ENCODE measurements at places on chromosomes 13 and 19.

- DNase-seq, result no peak
Observed at GRCh38 chr19:18013210-18014111, 5.5 kb downstream of the ARRDC2 start.

- peak; percentile 46 for DNase-seq
Observed at GRCh38 chr13:97653443-97654140, 219.6 kb downstream of the RAP2A start.

DNA sequence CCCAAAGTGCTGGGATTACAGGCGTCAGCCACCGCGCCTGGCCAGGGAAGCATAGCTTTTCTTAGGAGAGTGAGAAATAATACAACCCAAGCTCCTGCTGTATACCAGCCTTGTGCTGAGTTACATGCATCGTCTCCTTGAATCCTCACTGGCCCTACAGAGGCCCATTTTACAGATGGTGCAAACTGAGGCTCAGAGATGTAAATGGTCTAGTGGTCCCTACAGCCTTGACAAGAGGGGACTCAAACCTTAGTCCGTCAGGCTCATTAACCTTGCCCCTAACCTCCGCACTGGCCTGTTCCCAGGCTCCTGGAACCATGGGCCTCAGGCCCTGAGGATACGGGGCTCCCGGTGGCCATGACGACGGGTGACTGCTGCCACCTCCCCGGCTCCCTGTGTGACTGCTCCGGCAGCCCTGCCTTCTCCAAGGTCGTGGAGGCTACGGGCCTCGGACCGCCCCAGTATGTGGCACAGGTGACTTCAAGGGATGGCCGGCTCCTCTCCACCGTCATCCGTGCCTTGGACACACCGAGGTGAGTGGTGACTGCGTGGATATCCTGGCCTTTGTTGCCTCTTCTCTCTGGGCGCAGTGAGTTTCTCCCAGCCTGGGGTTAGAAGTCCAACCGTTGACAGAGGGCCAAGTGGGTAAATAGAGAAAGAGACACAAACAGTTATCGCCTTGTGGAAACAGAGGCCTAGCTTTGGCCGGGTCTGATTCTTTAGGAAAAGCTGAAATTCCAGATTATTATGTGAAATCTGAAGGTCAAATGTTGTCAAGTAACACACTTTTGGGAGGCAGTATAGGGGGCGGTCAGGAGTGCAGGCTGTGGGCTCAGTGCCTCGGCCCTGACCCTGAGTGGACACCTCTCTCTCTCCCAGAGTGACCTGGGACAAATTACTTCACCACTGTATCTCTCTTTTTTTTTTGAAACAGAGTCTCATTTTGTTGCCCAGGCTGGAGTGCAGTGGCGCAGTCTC lies 8.7 kb downstream of the MARCHF2 start:
- no peak for DNase-seq

DNA sequence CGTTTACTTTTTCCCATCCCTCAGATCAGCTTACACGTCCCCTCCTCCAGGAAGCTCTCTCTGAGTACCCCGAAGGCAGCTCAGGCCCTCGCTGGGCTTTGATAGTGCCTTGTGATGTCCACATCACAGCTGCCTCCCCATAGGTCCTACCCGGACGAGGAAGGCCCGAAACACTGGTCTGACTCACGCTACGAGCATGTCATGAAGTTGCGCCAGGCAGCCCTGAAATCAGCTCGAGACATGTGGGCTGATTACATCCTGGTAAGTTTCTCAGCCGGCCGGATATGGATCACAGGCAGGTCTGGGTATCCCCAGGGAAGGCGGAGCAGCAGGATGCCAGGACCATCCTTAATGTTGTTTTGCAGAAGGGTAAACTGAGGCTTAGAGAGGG lies 4.8 kb downstream of the COLGALT1 start:
- DNase-seq, result peak; percentile 93

DNA sequence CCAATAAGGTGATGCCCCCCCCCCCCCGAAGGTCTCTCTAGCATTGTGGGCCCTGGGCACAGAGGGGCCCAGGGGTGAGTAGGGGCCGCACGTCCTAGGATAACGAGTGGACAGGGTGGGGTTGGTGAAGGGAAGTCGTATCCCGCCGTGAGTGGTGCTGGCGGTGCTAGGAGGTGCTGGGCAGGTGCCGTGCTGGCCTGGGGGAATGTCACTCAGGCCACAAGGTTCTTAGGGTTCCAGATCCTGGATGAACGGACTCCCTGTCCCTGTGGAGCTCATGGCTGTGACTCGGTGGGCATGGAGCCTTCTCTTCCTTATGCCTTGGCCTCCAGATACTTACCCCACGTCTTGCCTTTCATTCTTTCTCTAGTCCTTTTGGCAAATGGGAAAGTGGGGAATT lies 157.4 kb upstream of the SOX1 start:
- DNase-seq, result no peak

DNA sequence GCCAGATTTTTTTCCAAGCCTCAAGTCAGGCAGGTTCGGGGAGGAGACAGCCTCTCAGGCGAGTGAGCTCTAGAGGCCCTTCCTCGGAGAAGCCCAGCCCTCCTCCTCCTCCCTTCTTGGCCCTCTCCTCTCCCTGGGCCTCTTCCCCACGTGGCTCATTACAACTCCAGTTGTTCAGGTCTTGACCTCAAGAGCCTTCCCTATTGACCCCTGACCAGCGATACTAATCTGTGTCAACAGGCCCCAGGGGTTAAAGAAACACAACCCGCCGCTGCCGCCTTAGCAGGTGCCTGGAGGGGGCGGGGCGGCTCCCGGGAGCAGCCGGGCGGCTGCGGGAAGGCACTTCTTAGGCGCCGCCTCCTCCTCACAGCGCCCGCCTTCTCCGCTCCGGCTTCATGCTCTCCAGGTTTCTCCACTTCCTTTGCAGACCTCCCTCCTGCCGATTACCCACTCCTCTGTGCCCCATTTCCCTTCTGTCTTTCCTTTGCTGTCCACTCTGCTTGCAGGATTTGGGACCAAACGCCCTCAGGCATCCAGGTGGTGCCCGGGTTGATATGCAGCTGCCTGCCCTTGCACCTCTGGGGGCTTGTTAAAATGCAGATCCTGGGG lies 51.0 kb downstream of the LYL1 start:
- DNase-seq, result peak; percentile 24

GRCh38 chr13:79989217-79989661 lies 351.7 kb downstream of the SPRY2 start:
- peak; percentile 56 for DNase-seq

DNA sequence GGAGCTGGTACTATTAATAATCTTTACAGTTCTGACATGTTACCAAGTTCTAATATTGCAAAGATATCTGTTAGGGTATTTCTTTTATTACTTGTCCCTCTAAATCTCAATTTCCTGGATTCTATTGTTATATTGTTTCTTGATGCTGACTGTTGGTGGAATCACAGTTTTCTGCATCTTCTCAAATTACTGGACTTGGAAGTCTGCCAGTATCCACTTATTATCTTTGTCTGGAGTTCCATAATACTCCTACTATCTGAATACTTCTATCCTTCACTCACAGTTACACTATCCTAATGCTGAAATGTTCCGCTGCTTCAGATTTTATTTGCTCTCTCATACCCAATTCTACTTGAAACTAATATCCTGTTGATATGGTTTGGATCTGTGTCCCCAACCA lies 1985.7 kb upstream of the PRR20A start:
- DNase-seq, result no peak

- DNase-seq, result no peak
Observed at GRCh38 chr19:6424195-6424938, at the start of gene KHSRP. TSS of gene KHSRP (minus strand) at chr19:6424811. CDS start at chr19:6424701, 110 bp downstream.

DNA sequence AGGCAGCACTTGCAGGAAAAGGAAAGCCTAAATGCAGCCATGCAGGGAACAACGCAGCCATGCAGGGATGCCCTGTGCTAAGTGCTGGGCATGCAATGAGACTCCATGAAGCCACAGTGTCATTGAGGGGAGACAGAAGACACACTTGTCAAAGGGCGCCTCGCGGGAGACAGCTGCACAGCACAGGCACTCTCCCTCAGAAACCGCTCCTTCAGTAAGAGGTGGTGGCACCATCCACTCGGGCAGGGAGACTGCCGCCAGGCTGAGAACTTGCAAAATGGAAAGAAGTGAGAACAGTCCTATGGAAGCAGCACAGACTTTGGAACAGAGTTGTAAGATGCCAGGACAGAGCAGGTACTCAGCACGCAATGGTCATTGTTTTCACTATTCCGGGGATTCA lies 51.1 kb downstream of the GGACT start:
- no peak for DNase-seq

DNA sequence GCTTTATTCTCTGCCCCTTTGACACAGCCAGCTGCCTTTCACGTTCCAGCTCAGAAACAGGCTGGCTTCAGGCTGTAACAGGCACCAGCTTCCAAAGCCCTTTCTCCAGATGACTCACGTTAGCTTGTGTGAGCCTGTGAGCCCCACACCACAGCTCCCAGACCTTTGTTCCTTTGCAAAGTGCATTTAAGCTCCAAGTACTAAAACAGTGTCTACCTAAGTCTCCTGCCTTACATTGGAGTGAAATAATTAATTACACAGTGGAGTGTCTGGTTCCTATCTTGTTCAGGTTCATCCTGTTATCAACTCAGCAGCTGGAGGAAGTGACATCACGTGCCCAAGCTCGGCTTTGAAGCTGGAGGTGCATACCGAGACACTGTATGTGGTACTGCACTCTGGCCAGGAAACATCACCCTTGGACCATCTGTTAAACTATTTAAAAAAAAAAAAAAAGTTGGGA lies 475.8 kb downstream of the FOXO1 start:
- DNase-seq, result peak; percentile 12

- DNase-seq, result no peak
Observed at GRCh38 chr13:41501281-41501680, 43.9 kb downstream of the RGCC start.

DNA sequence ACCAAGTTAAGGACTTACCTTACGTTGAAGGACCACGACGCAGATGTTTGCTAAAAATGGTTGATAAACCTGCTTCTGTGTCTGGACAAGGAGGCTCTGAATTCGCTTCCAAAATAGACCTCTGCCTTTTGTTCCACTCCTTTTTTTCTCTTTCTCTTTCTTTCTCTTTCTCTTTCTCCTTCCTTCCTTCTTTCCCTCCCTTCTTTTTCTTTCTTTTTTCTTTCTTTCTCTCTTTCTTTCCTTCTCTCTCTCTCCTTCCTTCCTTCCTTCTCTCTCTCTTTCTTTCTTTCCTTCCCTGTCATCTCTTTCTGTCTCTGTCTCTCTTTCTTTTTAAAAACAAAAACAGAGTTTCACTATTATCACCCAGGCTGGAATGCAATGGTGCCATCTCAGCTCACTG lies 290.7 kb downstream of the MYO16 start:
- no peak for DNase-seq

DNA sequence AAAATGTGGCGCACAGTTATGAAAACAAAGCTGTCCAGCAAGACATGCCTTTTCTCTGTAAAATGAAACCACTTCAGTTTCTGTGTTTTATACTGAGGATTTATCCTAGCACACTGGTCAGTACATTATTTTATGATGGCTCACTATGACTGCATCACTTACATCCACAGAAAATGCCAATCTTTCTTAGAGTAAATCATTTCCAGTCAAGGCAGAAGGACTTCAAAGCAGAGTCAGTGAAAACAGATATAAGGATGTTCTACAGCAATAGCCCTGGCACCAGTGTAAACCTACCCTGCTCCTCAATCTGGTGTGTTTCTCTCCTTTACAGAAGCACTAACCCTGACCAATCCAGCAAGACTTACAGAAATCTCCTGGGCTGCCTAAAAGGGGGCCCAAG lies 473.5 kb downstream of the GPC6 start:
- peak; percentile 79 for DNase-seq

DNA sequence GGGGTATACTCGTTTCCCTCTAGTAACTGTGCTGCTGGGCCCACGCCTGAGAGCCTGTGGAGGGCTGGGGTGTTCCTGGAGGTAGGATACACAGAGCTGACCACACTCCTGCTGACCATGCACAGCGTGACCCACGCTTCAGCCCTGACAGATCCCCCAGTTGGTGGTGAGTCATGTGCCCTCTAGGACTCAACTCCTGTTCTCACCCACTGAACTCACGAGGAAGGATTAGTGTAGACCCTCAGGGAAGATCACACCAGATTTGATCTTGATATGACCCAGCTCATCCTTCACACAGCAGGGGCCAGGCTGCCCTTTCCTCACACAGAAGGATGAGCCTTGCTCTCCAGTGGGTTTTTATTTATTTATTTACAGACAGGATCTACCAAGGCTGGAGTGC lies 13.3 kb upstream of the ACP7 start:
- DNase-seq, result peak; percentile 32

DNA sequence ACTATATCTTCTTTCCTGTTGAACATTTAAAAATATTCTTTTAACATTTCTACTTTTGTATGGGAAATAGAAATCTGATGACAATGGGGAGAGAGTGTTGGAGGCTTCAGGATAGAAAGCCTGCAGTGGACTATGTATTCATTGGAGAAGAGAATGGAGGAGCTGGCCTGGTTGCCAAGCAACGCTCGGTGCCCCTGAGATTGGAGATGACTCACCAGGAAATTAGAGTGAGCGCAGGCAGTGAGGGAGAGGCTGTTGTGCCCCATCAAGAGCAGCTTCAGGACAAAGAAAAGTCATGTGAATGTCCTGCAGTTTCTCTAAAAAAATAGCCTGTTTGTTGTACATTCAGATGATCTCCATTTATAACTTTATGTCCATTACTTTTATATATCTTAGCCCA lies 48.7 kb upstream of the ZNF835 start:
- no peak for DNase-seq

GRCh38 chr19:51227326-51227725 lies 2.4 kb downstream of the CD33 start:
- DNase-seq, result no peak

- no peak for DNase-seq
Observed at GRCh38 chr19:11710313-11710712, 28.4 kb downstream of the ZNF823 start.

- DNase-seq, result no peak
Observed at GRCh38 chr13:30735872-30736175, 481 bp downstream of the ALOX5AP start.

- DNase-seq, result no peak
Observed at GRCh38 chr13:26050568-26051230, 1.1 kb downstream of the SHISA2 start.

DNA sequence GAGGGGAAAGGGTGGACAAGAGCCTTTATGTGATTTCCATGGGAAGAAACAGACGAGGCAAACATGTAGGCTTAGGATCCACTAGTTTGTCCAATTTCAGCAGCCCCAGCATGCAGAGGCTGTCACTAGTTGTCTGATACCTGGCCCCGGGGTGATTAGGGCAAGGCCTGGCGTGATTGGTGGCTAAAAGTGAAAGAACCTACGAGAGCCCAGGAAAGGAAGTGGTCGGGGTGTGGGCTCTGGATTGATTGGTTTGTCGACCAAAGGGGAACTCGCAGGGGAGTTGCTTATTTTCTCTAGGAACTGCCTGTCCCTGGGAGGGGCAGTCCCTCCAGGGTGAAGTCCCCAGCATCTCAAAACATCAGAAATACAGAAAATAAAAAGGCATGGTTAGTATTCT lies 64.2 kb upstream of the UQCRFS1 start:
- DNase-seq, result no peak

DNA sequence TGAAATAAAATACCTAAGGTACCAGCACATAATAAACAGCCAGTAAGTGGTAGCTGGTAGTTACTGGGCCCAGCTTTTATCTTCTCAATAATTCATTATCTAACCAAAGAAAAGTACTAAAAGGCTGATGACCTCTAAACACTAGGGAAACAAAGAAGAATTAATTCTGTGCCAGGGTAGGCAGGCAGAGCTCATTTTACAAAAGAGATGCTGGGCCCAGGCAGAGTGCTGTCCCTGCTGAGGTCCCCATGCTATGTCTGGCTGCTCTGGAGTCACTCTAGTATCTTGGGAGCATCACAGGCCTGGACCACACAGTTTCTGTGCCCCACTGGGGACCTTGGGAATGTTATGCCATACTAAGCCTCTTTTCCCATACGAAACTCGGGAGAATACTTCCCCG lies 18.2 kb downstream of the ZNF507 start:
- DNase-seq, result no peak

All from IMR-90 (cell line).